RCC 7860 (cell line): ENCODE measurements at places on chromosomes 1 and 21.

DNA sequence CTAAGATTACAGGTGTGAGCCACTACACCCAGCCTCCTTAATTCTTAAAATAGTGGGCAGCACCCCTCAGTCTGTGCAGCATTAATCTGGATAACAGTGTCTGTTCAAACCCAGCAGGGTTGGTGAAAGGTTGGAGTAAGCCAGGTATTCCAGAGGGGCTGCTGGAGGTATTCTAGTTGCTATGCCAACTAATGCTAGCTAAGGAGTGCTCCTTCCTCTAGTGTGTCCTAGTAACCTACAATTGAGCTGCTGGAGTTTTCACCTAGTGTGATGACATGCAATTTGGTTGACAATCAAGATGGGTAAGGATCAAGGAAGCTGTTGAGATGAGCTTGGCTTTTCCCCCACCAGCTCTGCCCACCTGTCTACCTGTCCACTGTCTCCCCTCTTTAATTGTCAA lies 100.2 kb upstream of the IPO9 start:
- DNase-seq, result no peak

DNA sequence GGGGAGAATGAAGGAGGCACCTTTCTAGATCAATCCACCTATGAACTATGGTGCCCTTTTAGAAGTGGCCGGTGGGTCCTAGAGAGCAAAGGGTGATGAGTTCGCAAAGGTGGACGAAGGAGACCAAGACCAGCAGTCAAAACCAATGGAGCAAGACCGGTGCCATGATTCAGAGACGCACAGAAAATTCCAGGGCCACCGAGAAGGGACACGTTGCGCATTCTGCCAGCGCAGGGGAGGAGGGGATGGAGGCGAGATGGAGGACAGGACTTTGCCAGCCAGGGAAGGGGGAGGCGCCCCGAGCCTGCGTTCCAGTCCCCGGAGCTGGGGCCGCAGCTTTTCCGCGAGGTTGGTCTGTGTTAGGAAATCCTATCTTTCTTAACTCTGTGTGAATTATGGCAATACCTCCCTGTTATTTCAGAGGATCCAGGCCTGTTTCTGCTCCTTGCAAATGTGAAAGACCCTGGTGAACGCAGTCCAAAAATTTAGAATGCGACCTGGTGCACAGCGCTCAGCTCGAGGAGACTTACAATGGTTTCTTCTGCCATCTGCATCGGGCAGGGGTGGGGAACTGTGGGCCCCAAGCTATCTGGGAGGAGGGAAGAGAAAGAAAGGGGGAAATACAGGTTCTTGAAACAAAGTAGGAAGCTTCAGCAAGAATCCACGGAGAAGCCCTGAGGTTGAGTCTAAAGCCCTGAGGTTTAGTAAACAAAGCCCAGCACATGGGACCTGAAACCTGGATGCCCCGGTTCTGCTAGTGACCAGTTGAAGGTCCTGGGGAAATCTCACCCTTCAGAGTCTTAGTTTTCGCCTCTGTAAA lies 129.4 kb downstream of the MRPS6 start:
- no peak for DNase-seq

DNA sequence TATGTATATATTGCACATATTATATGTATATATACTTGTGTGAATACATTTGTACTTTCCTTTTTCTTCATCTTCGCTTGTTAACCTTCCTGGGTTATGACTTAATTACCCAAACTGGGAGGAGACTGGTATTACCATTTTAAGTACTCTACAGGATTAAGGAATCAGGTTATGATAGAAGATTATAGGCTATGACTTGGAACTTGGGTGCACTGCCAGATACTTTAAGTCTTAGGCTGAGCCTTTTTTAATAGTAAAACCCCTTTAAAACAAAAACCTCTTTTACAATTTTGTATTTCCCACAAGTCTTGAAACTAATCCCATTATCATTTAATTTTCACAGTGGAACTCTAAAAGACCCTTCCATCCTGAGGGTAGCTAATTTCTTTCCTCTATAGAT lies 6.0 kb downstream of the BRWD1 start:
- DNase-seq, result no peak

DNA sequence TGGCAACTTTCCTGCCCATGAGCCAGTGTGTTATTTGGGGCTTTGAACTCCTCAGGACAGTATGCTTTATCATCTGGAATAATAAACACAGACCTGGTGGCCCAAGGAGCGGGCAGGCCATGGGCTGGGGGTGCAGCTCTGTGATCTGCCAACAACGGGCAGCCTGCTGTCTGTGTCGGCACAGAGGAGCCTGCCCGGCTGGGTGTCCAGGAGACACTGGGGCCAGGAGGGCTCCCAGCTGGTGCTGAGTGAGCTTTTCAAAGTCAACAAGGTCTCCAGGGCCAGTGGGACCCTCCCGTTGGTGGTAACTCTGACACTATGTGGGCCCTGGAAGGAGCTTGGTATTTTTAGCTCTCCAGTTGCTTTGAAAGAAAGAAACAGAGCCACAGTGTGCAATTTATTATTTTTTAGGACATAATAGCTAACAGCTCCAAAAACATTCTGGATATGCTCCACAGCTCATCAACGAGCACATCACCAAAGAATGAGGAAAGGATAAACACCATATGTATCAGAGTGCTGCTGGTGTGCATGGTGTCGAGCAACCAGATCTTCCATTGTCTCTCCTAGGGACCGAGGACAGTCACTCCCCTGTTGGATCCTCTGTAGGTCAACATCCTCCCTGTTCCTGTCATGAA lies 488.7 kb upstream of the USP24 start:
- no peak for DNase-seq

DNA sequence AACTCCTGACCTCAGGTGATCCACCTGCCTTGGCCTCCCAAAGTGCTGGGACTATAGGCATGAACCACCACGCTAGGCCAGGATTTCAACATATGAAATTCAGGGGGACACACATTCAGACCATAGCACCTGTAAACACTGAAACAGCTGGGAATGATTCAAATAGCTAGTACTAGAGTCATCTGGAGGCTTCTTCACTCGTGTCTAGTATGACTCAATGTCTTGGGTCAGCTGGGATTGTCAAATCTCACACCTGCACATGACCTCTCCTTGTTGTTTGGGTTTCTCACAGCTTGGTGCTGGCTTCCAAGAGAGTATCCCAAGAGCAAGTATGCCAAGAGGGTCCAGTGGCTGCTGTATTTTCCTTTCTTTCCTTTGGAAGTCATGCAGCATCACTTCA lies 75.1 kb downstream of the PGM1 start:
- DNase-seq, result no peak
